Endothelial cell (in vitro differentiated cells): ENCODE measurements at places on chromosomes 7 and 10. TPM values are rescaled to one million over a fixed set of nuclear protein-coding genes. Genes with fewer than 3 reads are reported as not detected.

- no peak for DNase-seq
- no peak overlapping the region for H3K27ac ChIP-seq
- H3K36me3 ChIP-seq: peaks cover 33% of the 10 kb centered on the region
- peaks cover 2% of the 10 kb centered on the region for H3K27me3 ChIP-seq
These were observed 63.0 kb downstream of the RALA start for GRCh38 chr7:39686261-39686924.

GRCh38 chr10:4073912-4074311, 288.9 kb upstream of the KLF6 start:
- no peak for DNase-seq
- H3K27ac ChIP-seq: no peak overlapping the region
- H3K4me3 ChIP-seq: no peak overlapping the region

DNA sequence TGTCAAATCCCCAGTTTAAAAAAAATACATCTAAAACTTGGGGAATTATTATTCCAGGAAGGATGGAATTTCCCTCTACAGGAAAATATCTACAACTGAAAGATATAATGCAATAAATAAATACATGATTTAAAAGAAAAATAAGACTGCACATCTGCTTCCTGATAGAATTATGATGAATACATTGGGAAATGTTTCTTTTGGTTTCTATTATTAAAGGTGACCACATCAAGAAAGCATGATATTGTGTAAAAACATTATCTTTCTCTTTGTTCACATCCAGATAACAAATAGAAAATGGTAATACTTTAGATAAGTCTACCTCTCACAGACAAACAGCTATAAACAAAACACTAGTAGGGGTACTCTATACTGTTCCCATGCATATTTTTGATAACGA, 19.2 kb downstream of the SEMA3D start:
- H3K27me3 ChIP-seq: no peaks in the 10 kb centered on the region
- DNase-seq: no peak
- no peak overlapping the region for H3K27ac ChIP-seq
- no peaks in the 10 kb centered on the region for H3K36me3 ChIP-seq

The FAM241B gene
- 7.1 TPM for total RNA-seq

- peaks cover 4% of the 10 kb centered on the region for H3K36me3 ChIP-seq
- no peak for DNase-seq
- no peaks in the 10 kb centered on the region for H3K27me3 ChIP-seq
- no peak overlapping the region for H3K4me3 ChIP-seq
These were observed 147.1 kb upstream of the GDF10 start for GRCh38 chr10:47152861-47153349.

The ELAPOR2 gene
- total RNA-seq: 59.4 TPM

GRCh38 chr10:124062390-124062789, 31.0 kb downstream of the CHST15 start:
- H3K4me1 ChIP-seq: peaks cover 50% of the 10 kb centered on the region
- H3K36me3 ChIP-seq: peaks cover 15% of the 10 kb centered on the region
- no peak overlapping the region for H3K4me3 ChIP-seq
- peaks cover 6% of the 10 kb centered on the region for H3K27me3 ChIP-seq
- DNase-seq: no peak
- no peak overlapping the region for H3K27ac ChIP-seq

The MYL10 gene
- total RNA-seq: not detected

GRCh38 chr7:94412762-94413322, 18.1 kb downstream of the COL1A2 start:
- no peak for DNase-seq
- no peaks in the 10 kb centered on the region for H3K27me3 ChIP-seq
- H3K4me3 ChIP-seq: no peak overlapping the region
- no peak overlapping the region for H3K27ac ChIP-seq
- H3K36me3 ChIP-seq: no peaks in the 10 kb centered on the region
- no peaks in the 10 kb centered on the region for H3K4me1 ChIP-seq

DNA sequence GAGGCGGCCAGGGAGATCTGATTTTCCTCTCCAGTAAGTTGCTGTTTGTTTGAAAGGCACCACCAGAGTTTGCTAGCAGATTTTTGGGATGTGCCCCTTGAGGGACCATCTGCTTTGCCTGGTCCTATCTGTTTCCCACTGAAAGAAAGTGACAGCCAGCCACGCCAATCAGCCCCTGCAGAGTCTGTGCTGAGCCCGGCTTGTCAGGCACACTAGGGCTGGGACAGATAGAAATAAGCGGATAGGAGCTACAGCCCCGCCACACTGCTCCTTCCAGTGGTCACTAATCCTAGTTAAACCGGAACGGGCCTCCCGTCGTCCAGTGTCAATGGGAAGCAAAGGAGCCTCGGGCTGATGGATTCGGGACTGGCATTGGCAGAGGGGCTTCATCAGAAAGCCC, 161.9 kb upstream of the PRR15 start:
- no peaks in the 10 kb centered on the region for H3K36me3 ChIP-seq
- DNase-seq: no peak
- H3K27ac ChIP-seq: no peak overlapping the region
- no peak overlapping the region for H3K4me3 ChIP-seq
- H3K27me3 ChIP-seq: peaks cover under 1% of the 10 kb centered on the region
